Activated CD4-positive, alpha-beta T cell treated with anti-CD3 and anti-CD28 coated beads, Interleukin-2, amount 10 ng/mL, durations not matched to agents 7 days and 5 days (primary cell): ENCODE measurements at places on chromosomes 6 and 20. TPM values are rescaled to one million over a fixed set of nuclear protein-coding genes. Genes with fewer than 3 reads are reported as not detected.

GRCh38 chr20:5364136-5364821, 47.5 kb upstream of the PROKR2 start:
- no peak for DNase-seq

The TRIM40 gene
- not detected for total RNA-seq

DNA sequence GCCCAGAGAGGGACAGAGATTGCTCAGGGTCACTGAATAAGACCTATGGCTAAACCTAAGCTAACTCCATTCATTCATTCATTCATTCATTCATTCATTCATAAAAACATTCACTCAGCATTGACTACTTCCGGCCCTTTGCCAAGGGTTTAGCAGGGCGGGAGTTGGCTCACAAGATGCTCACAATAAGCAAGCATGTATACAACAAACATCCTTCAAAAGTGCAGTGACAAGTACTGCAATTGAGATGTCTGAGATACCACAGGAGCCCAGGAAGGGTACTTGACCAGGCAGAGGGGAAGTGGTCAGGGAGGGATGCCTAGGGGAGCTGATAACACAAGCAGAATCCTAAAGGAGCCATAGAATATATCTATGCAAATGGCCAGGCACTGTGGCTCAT, 18.2 kb upstream of the KIAA1755 start:
- no peak for DNase-seq

The UST gene
- total RNA-seq = 0.29 TPM

The TMEM170B gene
- total RNA-seq = 0.81 TPM

- no peak for DNase-seq
Observed at GRCh38 chr6:21208796-21209186, 384.8 kb upstream of the SOX4 start.

GRCh38 chr6:136740050-136740974, 52.0 kb downstream of the MAP3K5 start:
- DNase-seq = no peak

GRCh38 chr6:89650579-89650978, 12.0 kb upstream of the LYRM2 start:
- DNase-seq = no peak

DNA sequence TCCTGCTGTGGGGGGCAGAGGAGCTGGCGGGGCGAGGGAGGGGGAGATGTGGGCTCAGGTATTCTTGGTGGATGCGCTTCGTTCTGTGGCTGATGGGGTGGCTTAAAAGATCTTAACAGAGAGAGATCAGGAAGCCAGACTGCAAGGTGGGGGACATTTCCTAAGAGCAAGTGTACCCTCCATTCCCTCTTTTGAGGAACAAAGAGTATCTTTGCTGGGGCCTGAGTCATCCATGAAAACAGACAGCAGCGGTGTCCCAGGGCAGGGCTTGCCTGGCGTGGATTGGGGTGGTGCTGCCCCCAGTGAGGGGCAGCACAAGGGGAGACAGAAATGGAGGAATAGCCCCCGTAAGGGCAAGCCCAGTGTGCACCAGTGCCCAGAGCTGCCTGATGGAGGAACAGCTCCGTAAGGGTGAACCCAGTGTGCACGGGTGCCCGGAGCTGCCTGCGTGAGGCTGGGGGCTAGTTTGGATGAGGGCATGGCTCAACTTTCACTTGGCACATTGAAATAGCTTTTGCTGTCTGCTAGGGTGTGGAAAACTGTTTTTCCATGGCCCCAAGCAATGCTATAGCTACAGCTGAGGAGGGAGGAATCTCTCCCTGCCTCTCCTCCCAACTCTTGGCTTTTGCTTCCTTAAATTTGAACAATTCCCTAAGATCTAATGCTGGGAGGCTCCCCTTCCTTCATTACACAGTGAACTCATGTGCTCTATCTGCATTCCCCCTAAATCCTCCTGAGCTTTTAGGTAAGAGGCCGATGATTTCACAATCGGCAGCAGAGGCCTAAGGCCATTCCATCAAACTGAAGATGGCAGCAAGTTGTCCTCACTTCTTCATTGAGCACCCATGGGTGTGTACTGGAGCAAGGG, 12.9 kb downstream of the MAPK13 start:
- DNase-seq = no peak

DNA sequence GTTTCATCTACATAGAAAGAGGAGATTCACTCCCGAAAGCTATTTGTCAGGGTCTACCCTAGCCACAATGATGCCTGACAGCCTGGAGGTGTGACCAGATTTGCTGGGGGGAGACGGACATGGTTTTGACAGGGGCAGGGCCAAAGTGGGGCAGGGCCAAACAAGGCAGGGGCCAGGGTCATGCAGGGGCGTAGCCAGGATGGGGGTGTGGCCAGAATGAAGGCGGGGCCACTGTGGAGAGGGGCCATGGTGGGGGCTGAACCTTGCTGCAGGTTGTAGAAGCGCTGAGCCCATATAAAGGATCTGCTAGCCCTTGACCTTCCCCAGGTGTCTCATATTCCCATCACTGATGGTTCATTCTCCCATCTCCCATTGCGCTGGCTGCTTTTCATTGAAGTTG, 184.1 kb upstream of the SULF2 start:
- no peak for DNase-seq

- no peak for DNase-seq
Observed at GRCh38 chr6:34514593-34515472, 41.3 kb downstream of the SPDEF start.

The KIFC1 gene
- 157 TPM for total RNA-seq

The ZNF165 gene
- 0.77 TPM for total RNA-seq

DNA sequence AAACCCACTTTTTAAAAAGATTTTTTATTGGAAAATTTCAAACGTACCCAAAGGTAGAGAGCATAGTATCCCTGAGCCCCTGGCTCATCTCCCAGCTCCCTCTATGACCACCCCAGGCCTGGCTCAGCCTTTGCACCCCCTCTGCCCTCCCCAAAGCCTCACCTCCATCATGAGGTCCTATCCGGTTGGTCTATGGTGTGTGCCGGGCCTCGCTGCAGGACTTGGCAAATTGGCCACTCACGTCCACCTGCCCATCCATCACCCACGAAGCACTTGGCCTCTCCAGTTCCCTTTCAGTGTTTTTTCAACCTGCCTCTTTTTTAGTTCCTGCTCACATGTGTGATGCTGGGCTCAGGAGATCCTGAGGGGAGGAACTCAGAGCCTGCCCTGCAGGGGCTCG, 147.4 kb downstream of the CDH4 start:
- no peak for DNase-seq

GRCh38 chr20:59371431-59371830, 71.0 kb downstream of the EDN3 start:
- DNase-seq = no peak

GRCh38 chr20:63224412-63225081, 8.6 kb upstream of the YTHDF1 start:
- DNase-seq = no peak

DNA sequence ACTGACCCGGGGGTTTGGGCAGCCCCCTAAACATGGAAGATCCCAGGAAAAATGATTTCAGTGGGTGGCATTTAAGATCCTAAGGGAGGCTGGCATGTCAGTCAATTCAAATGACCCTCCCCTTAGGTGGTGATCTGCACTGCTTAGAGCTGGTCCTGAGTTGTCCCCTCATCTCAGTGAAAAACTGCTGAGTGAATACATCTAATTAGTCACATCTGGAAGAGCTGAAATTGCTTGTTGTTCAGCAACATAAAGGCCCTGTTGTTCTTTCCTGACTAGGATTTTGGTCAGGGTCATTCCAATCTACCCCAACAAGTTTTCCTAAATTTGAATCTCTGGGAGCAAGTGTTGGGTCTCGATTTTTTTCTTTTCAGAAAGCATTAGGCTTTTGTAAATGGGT, 126.4 kb downstream of the LCA5 start:
- no peak for DNase-seq

The SIGLEC1 gene
- total RNA-seq = not detected

- no peak for DNase-seq
Observed at GRCh38 chr6:120966321-120966720, 368.0 kb downstream of the TBC1D32 start.

GRCh38 chr20:45489083-45489531, 19.6 kb downstream of the WFDC2 start:
- no peak for DNase-seq

DNA sequence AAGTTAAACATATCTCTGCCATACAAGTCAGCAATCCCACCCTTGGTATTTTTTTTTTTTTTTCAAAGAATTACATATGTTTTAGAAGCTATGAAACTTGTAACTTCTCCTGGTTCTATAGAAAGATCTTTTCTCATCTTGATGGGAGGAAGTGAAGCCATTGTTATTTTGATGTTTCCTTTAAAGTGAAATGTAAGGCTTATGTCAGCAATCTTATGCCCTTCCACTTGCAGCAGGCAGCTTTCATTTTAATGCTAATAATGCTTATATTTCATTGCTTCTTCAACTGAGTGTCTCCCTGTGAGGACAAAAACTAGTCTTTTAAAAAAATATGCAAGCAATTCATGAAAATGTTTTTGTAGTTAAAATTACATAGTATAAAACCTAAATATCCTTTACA, 1614.7 kb downstream of the KHDRBS2 start:
- DNase-seq = no peak
